ENCODE measurements at places on chromosomes 4 and X. TPM values are rescaled to one million over a fixed set of nuclear protein-coding genes. Genes with fewer than 3 reads are reported as not detected.
A peak's percentile ranks its signal among the peaks of the same experiment; 100 is the strongest.

The AR gene
- 3.4 TPM for total RNA-seq

The PRAF2 gene
- total RNA-seq: 17.6 TPM

DNA sequence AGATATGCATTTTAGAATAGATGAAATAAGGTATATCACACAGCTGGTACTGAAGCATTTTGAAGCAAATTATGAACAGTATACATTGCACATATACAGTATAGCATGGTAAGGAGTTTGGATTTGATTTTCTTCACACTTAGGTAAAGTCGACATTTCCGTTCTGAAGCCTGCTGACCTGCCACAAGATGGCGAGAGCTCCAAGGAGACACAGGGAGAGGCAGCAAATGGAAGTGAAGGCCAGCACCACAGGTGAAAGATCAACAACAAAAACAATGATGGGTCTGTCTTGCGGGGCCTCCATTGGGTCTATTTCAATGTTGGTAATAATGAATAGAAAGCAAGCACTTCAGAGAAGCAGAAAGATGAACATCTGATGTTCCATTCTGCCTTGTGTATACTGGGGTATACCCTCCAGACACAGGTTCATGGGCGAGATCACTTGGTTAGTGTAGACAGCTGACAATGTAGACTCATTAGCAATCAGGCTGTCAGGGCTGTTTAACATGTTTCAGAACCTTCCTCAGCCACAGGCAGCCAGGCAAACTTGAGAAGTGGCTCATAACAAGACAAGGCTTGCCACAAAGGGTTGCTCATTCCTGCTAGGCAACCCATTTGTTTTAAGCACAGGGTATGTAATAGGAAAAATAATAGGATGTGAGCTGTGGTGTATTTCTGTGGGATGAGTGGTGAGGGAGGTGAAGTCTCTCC is 21.4 kb upstream of the NOX1 start:
- DNase-seq: peak; percentile 52
- no peak overlapping the region for H3K27ac ChIP-seq
- no peaks in the 10 kb centered on the region for H3K27me3 ChIP-seq
- no peaks in the 10 kb centered on the region for H3K36me3 ChIP-seq

DNA sequence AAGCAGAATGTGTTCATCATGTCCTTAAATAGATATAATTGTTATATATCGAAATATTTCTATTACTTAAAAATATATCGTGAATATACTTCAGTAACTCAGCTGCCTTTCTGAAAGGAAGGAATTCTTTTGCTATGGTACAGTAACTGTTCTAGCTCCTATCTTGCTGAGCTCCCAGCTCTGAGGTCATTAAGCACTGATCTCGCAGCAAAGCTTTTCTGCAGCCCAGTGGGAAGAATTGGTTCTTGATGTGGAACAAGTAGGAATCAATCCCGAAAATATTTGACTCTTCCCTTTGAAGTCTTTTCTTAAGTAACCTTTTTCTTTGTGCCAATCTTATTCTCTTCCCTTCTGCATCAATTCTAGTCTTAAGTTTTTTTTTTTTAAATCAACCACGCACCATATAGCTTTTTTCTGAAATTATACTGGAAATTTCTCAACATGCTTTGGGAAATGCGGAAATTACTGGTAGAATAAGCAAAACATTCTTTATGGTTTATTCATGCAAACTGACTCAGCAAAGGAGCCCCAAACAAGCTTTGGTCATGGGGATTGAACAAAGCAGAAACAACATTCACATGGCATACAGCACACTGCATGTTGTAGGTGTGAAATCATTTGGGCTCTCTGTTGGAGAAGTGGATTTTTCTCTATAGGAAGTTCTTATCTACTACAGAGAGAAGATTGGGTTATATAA is 428.9 kb upstream of the GNPDA2 start:
- no peaks in the 10 kb centered on the region for H3K27me3 ChIP-seq
- H3K27ac ChIP-seq: no peak overlapping the region

- no peak overlapping the region for H3K27ac ChIP-seq
- H3K27me3 ChIP-seq: no peaks in the 10 kb centered on the region
- H3K4me3 ChIP-seq: no peak overlapping the region
- H3K4me1 ChIP-seq: peaks cover 17% of the 10 kb centered on the region
- no peaks in the 10 kb centered on the region for H3K36me3 ChIP-seq
Measured at GRCh38 chrX:18698737-18699650, 8.5 kb upstream of the PPEF1 start.

DNA sequence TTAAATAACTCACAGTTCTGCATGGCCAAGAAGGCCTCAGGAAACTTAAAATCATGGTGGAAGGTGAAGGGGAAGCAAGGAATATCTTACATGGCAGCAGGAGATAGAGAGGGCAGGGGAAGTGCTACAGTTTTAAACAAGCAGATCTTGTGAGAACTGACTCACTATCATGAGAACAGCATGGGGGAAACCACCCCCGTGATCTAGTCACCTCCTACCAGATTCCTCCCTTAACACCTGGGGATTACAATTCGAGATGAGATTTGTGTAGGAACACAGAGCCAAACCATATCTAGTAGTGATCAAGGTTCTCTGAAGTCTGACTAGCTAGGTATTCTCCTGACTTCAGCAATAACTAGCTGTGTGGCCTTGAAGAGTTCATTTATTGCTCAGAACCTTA is 56.0 kb downstream of the BANK1 start:
- H3K27ac ChIP-seq: no peak overlapping the region
- no peak overlapping the region for H3K4me3 ChIP-seq
- no peaks in the 10 kb centered on the region for H3K36me3 ChIP-seq
- DNase-seq: no peak
- no peaks in the 10 kb centered on the region for H3K27me3 ChIP-seq

DNA sequence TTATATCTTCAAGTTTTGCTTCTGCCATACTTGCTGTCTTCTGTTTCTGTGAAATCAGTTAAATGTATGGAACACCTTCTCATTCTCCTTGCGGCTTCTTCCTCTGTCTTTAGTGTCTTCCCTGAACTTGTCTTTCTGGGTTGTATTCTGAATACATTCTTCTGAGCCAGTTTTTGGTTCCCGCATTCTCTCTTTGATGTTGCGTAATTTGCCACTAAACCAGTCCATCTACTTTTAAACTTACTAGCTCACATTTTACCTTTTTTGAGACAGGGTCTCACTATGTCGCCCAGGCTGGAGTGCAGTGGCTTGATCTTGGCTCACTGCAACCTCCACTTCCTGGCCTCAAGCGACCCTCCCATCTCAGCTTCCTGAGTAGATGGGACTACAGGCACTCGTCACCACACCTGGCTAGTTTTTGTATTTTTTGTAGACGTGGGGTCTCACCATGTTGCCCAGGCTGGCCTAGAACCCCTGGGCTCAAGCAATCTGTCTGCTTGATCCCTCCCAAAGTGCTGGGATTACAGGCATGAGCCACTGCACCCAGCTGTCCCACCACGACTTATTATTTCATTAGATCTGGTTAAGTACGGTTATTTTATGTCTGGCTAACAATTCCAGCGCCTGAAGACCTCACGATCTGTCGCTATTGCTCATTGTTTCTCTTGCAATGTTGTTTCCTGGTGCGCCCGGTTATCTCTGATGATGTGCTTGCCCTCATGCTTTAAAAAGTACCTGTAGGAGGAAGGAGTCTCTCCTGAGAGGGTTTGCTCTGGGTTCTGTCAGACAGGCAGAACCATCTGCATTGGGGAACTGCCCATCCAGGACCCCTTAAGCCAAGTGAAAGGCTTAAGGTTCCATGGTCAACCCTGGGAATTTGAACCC is 9.8 kb upstream of the FAM3A start:
- no peaks in the 10 kb centered on the region for H3K27me3 ChIP-seq
- H3K36me3 ChIP-seq: no peaks in the 10 kb centered on the region
- no peak overlapping the region for H3K27ac ChIP-seq
- H3K4me1 ChIP-seq: peaks cover 25% of the 10 kb centered on the region
- peak; percentile 62 for DNase-seq
- H3K4me3 ChIP-seq: no peak overlapping the region

GRCh38 chrX:10619425-10620046 is 849 bp downstream of the MID1 start:
- peak overlapping the region; percentile 91 for H3K27ac ChIP-seq
- H3K27me3 ChIP-seq: no peaks in the 10 kb centered on the region
- no peaks in the 10 kb centered on the region for H3K36me3 ChIP-seq
- peak overlapping the region; percentile 63 for H3K4me3 ChIP-seq

The FGFR3 gene
- total RNA-seq: 8.2 TPM

The MGARP gene
- not detected for total RNA-seq

The FOXR2 gene
- total RNA-seq: not detected

- no peak overlapping the region for H3K4me3 ChIP-seq
- H3K36me3 ChIP-seq: no peaks in the 10 kb centered on the region
- no peaks in the 10 kb centered on the region for H3K27me3 ChIP-seq
- no peak for DNase-seq
Measured at GRCh38 chr4:130395871-130396270, 1299.9 kb downstream of the C4orf33 start.

- H3K36me3 ChIP-seq: no peaks in the 10 kb centered on the region
- H3K27me3 ChIP-seq: no peaks in the 10 kb centered on the region
- no peak overlapping the region for H3K27ac ChIP-seq
- no peak overlapping the region for H3K4me3 ChIP-seq
Measured at GRCh38 chrX:150005027-150005426, 66.7 kb upstream of the EOLA2 start.

DNA sequence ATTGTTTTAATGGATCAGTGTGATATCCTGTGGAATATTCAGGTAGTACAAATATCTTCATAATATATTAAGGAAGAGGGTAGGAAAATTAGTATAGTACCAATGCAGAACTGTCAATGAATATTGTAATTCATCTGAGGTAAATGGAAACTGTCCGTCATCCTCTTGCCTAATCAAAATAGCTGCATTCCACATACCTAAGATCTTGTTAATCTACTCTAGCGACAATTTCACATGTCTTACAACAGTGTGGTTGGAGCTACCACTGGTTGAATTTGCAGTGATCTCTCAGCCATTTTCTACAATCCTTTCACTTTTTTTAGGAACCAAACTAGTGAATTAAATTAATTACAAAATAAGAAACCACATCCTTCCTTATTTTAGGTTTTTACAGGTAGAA is 117.5 kb downstream of the PCDH18 start:
- H3K4me1 ChIP-seq: no peaks in the 10 kb centered on the region
- no peaks in the 10 kb centered on the region for H3K36me3 ChIP-seq
- no peak overlapping the region for H3K27ac ChIP-seq
- no peaks in the 10 kb centered on the region for H3K27me3 ChIP-seq

The MXRA5 gene
- total RNA-seq: not detected

DNA sequence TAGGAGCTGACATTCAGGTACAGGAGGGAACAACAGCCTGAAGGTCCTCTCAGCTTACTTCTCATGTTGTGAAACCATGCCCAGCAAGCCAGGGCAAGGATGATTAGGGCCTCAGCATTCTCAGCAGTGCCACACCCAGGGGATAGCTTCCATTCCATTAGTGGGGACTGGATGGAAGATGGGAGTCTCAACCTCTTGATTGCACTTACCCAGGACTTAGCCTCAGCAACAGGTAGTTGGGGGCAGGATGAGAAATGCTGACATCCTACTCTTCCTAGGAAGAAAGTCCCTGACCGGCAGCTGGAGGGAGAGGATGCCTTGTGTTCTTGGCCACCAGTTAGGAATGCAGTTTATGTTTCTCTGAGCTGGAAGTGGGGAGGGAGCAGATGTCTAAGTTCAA is 8.8 kb upstream of the BEX3 start:
- H3K27ac ChIP-seq: no peak overlapping the region
- no peak for DNase-seq
- peaks cover 6% of the 10 kb centered on the region for H3K4me1 ChIP-seq
- H3K27me3 ChIP-seq: no peaks in the 10 kb centered on the region
- H3K4me3 ChIP-seq: no peak overlapping the region

DNA sequence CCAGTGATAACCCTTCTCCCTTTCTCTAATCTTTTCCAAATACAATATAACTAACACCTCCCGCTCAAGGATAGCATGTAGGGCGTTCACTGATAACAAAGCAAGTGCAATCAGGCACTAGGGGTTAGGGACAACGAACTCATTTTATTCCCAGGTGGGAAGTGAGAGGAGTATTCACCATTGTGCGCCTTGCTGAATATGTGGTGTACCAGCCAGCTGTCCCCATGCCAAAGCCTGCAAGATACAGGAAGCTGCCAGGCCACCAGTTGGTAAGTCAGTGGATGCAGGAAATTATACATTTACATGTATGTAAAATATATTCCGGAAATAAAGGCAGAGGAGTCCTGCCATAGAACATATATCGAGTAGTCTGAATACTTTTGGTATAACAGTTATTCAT is 6.3 kb upstream of the HPRT1 start:
- no peaks in the 10 kb centered on the region for H3K36me3 ChIP-seq
- DNase-seq: no peak
- H3K27ac ChIP-seq: no peak overlapping the region
- H3K27me3 ChIP-seq: no peaks in the 10 kb centered on the region
- H3K4me1 ChIP-seq: no peaks in the 10 kb centered on the region

- H3K27ac ChIP-seq: no peak overlapping the region
- no peak overlapping the region for H3K4me3 ChIP-seq
- no peaks in the 10 kb centered on the region for H3K36me3 ChIP-seq
- DNase-seq: no peak
Measured at GRCh38 chr4:24330172-24330571, 254.2 kb downstream of the DHX15 start.

DNA sequence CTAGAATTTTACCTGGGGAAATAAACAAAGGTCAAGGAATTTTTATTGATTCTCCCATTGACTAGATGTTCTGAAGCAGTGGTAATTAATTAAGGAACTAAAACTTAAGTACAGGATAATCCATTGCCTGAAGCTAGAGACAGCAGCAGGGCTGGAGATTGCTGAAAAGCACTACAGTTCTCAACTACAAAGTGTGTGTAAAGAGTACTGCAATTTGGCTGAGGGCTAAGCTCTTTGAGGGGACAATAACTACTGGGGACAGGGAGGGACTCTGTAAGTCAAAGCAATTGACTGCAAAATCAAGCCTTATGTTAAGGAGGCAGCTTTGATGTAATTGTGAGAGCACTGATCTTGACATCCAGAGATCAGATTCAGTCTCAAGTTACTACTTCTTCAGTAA is 260.4 kb downstream of the GALNTL6 start:
- H3K4me3 ChIP-seq: no peak overlapping the region
- no peak for DNase-seq
- no peaks in the 10 kb centered on the region for H3K4me1 ChIP-seq
- no peaks in the 10 kb centered on the region for H3K36me3 ChIP-seq

GRCh38 chr4:117817301-117817700 is 217.0 kb upstream of the NDST3 start:
- H3K27ac ChIP-seq: no peak overlapping the region
- no peak overlapping the region for H3K4me3 ChIP-seq
- no peak for DNase-seq
- no peaks in the 10 kb centered on the region for H3K4me1 ChIP-seq
- no peaks in the 10 kb centered on the region for H3K27me3 ChIP-seq
- no peaks in the 10 kb centered on the region for H3K36me3 ChIP-seq

The SSX7 gene
- total RNA-seq: not detected

The RHOXF2B gene
- total RNA-seq: not detected

DNA sequence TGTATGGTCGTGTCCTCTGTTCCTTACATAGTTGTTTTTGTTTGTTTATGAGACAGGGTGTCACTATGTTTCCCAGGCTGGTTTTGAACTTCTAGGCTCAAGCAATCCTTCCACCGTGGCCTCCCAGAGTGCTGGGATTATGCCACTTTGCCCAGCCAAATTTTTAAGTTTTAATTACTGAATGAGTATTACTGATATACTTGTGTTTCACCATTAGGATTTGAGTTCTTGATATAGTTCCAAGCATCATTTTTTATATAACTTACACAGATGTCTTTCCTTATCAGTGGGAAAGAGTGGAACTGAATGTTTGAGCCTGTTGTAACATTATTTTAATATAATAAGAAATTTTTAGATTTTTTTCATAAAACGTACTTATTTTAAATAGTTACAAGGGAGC is 20.4 kb downstream of the TMEM165 start:
- H3K36me3 ChIP-seq: peaks cover 14% of the 10 kb centered on the region
- H3K27me3 ChIP-seq: no peaks in the 10 kb centered on the region
- no peak for DNase-seq
- no peaks in the 10 kb centered on the region for H3K4me1 ChIP-seq

The DCAF12L2 gene
- not detected for total RNA-seq

Measured in PC-9 (cell line).